ENCODE measurements at places on chromosomes 16 and 17.

GRCh38 chr17:58420827-58421226, 3.5 kb upstream of the RNF43 start:
- no peak for DNase-seq

- no peak for DNase-seq
These were observed 32.3 kb downstream of the CLEC16A start for GRCh38 chr16:10976634-10977033.

- DNase-seq: no peak
These were observed 537 bp downstream of the PALB2 start for GRCh38 chr16:23640615-23640930.

DNA sequence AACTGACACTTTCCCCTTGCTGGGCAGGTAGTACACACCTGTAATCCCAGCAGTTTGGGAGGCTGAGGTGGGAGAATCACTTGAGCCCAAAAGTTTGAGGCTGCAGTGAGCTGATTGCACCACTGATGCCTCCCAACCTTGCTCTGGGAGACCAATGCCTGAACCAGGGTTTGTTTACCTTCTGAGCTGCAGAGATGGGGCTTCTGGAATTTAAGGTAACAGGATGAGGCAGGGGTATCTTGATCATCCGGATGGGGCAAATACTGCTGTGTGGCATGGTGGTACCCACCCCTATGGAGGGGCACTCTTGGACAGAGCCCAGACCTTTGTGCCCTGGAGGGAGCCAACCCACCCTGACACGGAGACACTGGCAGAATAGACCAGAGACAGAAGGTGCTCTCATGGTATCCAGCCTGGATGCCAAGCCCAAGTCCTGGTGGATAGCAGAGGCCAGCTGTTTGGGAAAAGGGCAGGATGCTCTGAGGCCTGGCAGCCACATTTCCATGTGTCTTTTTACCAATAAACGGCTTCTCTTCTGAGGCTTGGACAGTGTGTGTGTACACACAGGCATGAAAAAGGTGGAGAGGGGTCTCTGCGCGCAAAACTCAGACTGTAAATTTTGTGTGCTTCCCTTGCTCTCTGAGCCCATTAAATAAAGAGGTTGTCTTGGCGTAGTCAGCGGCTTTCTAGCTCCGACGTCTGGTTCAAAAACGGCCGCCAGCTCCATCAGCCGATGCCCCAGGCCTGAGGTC, 4.4 kb downstream of the ZNF48 start:
- no peak for DNase-seq

- no peak for DNase-seq
These were observed 321.3 kb downstream of the SEC14L1 start for GRCh38 chr17:77462090-77462489.

GRCh38 chr16:50440531-50440930, 71.7 kb upstream of the BRD7 start:
- DNase-seq: no peak

DNA sequence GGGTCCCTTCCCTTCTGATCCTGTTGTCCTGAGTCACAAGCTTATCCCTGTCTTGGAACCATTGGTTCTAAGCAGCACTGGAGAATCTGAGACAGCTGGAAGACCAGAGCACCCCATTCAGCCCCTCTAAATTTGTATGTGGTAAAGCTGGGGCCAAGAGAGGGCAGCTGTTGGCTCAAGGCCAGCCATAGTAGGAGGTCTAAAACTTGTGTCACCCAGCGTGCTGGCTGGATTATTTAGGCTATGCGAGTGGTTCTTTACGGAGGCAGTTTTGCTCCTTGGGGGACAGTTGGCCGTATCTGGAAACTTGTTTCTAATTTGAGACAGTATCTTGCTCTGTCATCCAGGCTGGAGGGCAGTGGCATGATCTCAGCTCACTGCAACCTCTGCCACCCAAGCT, 69.6 kb upstream of the GSE1 start:
- DNase-seq: no peak

GRCh38 chr16:87253536-87253935, 63.7 kb downstream of the C16orf95 start:
- DNase-seq: no peak

- no peak for DNase-seq
These were observed 37.2 kb upstream of the NUFIP2 start for GRCh38 chr17:29331075-29331707.

DNA sequence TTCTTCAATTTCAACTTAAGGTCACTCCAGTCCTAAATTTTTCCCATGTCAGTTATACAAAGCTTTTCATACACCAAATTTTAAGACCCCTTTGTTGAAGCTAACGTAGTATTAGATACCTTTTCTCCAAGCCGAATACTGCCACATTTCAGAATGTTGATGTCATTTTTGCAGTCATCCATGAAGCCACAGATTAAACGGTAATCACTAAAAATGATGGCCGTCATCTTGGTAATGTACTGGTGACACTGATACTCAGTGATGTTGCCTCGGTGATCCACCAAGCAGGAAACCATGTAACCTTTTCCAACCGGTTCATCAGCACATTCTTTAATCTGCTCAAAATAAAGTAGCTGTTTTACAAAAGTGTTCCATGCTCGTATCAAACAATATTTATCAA, 82.1 kb upstream of the CLEC18B start:
- DNase-seq: no peak

DNA sequence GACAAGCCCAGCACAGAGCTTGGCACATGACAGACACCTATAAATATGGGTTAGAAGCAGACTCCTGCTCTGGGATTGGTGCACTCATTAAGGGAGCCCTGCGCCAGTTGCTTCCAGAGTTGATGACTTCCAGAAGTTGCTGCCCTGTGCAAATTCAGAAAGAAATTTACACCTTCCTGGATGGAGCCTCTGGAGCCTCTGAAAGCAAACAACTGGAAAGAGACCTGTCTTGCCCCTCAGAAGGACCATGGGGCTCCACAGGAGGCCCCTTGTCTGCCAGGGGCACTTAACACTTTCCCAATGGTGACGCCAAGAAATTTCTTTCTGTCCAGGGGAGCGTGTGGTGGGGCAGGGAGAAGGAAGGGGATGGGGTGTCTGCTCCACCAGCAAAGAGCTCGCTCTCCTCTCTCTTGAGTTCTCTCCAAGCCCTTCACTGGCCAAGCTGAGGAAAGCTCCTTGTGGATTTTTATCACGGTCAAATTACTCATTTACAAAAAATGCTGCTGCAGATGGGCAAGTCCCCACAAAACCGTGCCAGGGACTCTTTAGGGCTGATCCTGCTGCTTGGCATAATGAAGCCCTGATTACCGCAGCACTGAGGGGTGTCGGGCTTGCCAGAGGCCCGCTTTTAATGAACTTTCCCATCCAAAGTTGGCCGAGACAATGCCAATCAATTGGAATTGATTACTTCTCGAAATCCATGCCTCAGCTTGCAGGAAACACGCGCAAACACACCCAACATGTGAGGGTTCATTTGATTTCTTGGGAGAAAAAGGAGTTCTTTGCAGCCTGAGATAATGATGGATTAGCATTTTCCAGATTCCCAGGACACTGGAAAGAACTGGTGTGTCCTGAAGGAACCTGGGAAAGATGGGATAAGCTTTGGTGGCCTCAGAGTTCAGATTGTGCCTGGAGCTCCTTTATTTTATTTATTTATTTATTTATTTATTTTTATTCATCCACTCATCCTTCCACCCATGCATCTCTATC, 583.6 kb upstream of the CDH5 start:
- DNase-seq: no peak

DNA sequence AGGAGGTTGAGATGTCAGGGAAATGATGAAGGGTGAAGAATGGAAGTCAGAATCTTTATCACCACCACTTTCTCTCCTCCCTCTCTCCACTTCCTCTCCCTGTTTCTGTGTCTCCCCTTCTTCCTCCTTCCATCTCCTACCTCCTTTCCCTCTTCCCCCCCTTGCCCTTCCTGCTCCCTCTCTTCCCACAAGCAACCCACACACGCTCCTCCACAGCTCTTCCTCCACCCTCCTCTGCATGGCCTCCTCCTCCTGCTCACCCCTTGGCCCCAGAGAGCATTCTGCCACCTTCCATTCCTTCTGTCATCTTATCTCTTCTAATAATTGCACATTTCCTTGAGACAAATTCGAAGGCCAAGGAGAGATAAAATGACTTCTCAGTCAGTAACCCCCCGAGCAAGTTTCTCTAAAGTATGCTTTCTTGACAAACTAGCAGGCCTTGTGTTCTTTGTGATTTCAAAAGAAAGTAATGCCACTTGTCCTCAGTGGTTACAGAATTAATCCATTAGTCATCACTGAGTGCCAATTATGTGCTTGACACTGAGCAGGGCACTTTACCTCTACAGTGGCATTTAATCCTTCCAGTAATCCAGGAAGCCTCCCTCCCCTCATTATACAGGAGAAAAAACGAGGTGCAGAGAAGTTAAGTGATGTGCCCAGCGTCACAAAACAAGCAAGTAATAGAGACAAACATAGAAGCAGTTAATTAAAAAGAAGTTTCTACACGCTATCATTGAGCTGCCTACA, 72.3 kb upstream of the CCL1 start:
- no peak for DNase-seq

DNA sequence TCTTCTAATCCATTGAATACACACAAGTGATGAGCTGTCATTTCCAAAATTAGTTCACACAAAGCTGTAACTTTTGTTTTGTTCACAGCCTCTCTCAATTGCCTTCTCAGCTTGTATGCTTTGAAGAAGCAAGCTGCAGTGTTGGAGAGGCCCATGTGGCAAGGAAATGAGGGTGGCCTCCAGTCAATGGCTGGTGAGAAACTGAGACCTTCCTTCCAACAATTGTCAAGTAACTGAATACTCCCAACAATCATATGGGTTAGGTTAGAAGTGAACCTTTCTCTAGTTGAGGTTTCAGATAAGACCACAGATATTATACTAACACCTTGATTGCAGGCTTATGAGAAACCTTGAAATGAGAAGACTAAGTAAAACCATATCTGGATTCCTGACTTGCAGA, 82.4 kb upstream of the SOX9 start:
- no peak for DNase-seq

GRCh38 chr16:50301626-50302471, 35.5 kb downstream of the ADCY7 start:
- no peak for DNase-seq

GRCh38 chr16:48459167-48459566, 74.0 kb upstream of the SIAH1 start:
- no peak for DNase-seq

DNA sequence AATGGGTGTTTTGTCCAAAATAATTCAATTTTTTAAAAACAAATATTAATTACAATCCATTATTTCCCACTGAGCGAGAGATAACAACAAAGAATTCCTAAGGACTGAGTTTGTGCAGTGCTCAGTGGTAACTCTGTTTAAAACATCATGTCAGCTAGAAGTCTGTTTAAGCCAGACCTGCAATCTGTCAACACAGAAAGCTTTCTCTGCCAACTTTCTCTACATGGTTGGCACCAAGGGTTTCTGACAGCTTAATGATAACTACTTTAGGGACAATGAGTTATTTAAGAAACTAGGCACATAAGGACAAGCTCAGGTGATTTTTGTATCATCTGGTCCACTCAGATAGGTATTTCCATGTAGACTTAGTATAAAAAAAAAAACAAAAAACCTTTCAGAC, 81.8 kb downstream of the WDR59 start:
- DNase-seq: no peak

DNA sequence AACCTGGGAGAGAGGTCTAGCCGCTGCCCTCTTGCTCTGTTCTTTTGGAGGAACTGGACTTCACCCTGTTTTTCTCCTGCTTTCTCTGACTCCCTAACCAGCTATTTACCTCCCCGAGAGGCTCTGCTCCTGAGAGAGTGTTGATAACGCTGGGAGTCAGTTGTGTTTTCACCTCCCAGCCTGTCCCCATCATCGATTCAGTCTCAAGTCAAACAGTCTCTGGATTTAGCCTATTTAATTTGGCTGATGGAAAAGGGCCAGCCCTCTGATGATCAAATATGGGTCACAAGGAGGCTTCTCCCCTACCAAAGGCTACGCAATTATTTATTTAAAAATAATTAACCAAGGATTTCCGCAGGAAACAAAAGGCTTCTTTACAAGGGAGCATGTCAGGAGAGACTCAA, 31.8 kb downstream of the HNF1B start:
- DNase-seq: no peak

- DNase-seq: no peak
These were observed 14.1 kb upstream of the TNS4 start for GRCh38 chr17:40515491-40516041.

DNA sequence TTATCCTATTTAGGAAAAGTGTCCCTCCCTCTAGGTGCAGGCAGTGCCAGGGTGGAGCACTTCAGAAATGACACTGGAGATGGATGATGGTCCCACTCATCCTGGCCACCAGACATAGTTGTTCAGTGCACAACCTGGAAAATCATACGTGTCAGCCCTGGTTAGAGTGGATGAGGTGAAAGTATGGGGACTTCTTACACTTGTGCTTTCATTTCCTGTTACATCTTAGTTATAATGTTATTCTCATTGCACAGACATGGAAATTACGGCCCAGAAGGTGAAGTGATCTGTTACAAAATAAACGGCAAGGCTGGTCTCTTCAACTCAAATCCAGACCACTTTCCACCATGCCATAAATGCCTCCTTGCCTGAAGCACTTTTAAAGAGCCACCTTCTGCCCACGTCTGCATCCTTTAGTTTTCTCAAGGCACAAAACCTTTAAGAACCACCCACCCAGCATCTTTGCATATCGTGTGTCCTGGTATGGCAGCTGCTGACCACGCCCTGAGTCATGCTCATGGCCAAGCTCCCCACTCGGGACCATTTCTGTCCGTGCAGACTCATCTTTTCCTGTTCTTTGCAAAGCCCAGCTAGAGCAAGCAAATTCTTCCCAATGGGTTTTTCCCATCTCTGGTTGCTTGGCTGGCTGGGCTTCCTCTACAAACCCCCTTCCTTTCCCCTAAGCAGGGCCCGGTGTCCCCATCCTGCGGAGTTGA, 22.4 kb downstream of the TBC1D3B start:
- no peak for DNase-seq

DNA sequence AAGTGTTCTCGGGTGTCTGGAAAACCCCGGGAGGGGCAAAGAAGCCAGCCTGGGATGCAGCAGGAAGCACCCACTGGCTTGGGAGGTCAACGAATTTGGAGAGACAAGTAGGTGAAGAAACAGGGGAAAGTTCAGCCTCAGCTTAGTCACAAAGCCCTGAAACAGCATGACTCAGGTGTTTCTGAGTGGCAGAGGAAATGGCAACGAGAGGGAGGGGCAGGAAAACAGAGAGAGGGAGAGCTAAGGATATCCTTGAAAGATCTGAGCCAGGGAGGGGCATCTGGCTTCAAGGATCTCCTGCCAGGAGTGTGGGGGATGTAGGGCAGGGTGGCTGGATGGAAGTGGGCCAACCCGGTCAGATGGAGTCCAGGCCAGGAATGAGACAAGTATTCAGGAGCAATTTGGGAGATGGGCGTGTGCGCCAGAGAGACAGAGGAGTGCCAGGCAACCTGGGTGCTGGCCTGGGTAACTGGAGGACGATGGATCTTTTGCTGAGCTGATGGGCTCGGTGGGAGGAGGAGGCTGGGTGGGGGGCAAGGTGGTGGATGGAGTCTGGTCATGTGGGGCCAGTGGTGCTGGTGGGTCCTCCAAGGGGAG, 27.2 kb downstream of the ABCC3 start:
- no peak for DNase-seq

All from activated T-helper 1 cell treated with Interleukin-2 at 50 U/mL for 16 hours (primary cell).